ENCODE measurements at places on chromosomes 1 and 21.

DNA sequence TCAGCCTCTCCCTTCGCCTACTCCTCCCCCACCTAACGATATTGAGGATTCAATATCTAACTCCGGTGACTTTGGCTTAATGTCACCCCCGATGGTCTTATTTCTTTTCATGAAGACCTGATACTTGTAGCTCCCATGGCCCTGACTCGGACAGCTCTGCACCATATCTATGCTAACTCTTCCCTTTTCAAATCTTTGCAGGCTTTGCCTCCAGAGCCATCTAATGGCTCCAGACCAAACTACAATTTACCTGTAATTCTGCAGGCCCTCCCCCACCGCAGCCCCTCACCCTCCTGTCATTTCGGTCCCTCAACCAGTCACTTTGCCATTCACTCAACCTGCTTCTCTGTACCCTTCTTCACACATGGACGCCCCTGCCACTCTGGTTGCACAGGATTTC is 7.9 kb upstream of the GSTM5 start:
- DNase-seq: no peak

DNA sequence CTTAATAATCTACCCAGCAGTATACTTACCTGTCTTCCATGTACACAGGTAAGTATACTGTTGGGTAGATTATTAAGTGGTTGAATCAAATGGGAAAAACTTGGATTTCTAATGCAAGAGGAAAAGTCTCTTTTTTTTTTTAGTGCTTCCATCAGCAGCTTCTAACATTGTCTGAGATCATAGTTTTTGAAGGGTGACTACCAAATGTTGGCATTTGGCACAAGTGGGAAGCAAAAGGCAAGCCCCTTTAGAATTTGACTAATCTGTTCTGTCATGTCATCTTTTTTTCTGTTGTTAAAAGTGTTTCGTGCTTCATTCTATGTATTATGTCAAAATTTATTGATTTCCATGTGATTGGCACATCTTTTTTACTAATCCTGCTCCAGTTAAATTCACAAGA is 547 bp downstream of the FMO1 start:
- no peak for DNase-seq

GRCh38 chr1:226863446-226863845 is 7.0 kb upstream of the PSEN2 start:
- DNase-seq: no peak

GRCh38 chr1:8540261-8540941 is 222.5 kb downstream of the SLC45A1 start:
- no peak for DNase-seq

DNA sequence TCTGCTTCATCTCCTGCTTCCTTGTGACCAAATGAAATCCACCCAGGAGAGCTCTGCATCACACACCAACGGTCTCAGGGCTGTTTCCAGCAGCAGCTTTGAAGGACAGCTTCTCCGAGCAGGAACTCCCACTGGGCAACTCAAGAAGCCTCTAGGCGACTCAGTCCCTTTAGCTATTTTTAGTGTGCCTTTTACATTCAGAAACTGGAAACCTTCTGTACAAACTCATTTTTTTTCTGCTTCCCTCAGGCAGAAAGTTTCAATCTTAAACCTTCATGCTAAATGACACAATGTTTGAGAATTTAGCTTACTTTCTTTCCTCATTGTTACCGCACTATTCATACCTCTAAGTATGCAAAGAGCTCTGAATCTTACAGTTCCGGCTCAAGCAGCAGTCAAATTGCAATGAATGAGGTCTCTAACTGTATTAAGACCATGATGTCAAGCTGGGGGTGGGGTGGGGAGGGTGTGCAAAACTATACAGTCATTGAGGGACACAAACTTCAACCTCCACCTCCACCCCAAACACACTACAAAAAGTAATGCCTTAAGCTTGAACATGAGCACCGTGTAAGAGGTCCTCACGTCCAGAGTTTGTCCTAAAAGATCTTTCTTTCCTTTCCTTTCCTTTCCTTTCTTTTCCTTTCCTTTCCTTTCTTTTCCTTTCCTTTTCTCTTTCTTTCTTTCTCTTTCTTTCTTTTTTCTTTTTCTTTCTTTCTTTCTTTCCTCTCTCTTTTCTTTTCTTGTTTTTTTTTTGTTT is 16.4 kb upstream of the TARBP1 start:
- DNase-seq: no peak

- no peak for DNase-seq
Observed at GRCh38 chr1:17687145-17687544, 68.0 kb upstream of the ACTL8 start.

DNA sequence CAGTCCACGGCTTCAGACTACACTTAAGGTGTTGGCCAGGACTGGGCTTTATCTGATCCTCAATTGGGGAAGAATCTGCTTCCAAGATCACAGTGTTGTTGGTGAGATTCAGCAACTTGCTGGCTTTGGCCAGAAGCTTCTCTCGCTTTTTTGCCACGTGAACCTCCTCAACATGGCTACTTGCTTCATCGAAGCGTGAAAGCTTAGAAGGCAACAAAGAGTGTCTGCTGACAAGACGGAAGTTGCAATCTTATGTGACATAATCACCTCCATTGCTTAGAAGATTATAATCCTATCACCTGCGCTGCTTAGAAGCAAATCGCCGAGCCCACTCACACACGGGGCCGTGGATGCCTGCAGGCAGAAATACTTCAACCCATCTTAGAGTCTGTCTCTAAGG is 10.4 kb upstream of the ITPKB start:
- DNase-seq: no peak

GRCh38 chr1:229034342-229034741 is 236.6 kb upstream of the RAB4A start:
- no peak for DNase-seq

DNA sequence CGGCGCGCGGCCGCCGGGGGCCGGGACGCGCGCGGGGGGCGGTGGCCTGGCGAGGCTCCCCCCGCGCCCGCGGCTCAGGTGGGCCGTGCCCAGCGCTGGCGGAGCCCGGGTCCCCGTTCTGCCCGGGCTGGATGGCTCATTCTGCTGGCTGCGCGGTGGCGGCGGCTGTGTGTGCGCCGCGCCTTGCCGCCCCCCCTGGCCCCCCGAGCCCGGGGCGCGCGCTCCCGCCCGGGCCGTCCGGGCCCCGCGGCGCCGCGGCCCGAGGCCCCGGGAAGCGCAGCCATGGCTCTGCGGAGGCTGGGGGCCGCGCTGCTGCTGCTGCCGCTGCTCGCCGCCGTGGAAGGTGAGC is at the start of gene EPHB2:
Gene EPHB2 (plus strand): TSS at position 139 of the 349 bp plus-strand sequence. CDS start 144 bp downstream, at position 283.
- DNase-seq: peak; percentile 41

- no peak for DNase-seq
Observed at GRCh38 chr1:17409391-17409811, 30.1 kb downstream of the RCC2 start.

DNA sequence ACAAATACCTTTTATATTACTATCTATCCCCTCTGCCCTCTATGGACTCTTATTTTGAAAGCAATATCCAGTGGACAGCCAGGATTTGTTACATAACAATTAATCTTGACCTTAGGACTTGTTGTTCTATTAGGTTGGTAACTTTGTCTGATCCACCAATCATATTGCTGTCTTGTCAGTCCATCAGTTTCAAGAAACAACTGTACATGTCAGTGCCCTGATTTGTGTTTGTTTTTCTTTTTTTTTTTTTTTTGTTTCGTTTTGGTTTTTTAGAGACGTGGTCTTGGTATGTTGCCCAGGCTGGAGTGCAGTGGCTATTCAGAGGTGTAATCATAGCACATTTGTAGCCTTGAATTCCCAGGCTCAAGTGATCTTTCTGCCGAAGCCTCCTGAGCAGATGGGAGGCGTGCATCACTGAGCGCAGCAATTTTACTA is 1.5 kb upstream of the SCP2 start:
- no peak for DNase-seq

GRCh38 chr1:227949341-227949921 is 1.7 kb upstream of the WNT9A start:
- DNase-seq: no peak

DNA sequence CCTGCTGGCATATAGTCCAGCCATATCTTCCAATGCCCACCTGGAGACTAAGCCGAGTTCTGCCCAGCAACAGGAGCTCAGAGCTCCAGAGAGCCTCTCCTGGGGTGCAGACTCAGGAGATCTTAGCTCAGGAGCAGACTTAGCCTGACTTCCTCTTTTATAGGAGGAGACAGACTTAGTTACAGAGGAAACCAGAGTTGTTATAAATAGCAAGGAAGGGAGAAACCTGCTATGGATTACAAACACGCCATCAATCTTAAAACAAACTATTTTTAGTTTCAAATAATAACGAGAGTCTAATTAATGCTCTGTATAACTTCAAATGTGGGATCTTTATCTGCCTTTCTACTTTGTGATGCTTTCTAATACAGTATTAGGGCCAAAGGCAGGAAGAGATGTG is 3.3 kb upstream of the KIF21B start:
- no peak for DNase-seq
